ENCODE measurements at places on chromosomes 5 and 9. TPM values are rescaled to one million over a fixed set of nuclear protein-coding genes. Genes with fewer than 3 reads are reported as not detected.

PLAC8L1 gene
- total RNA-seq = not detected

PCDHB13 gene
- total RNA-seq = 5.0 TPM

POU5F2 gene
- total RNA-seq = 6.0 TPM

TAS2R1 gene
- not detected for total RNA-seq

SMARCA2 gene
- 217 TPM for total RNA-seq

INSL6 gene
- not detected for total RNA-seq

PCDHA12 gene
- total RNA-seq = 3.3 TPM

PDLIM4 gene
- total RNA-seq = 19.1 TPM
